ENCODE measurements at places on chromosomes 4 and X. TPM values are rescaled to one million over a fixed set of nuclear protein-coding genes. Genes with fewer than 3 reads are reported as not detected.
A peak's percentile ranks its signal among the peaks of the same experiment; 100 is the strongest.

GRCh38 chrX:99371976-99372595, 1038.0 kb downstream of the PCDH19 start:
- no peaks in the 10 kb centered on the region for H3K36me3 ChIP-seq
- no peak overlapping the region for H3K27ac ChIP-seq
- no peak for DNase-seq
- H3K4me1 ChIP-seq: no peaks in the 10 kb centered on the region

- H3K4me1 ChIP-seq: no peaks in the 10 kb centered on the region
- H3K4me3 ChIP-seq: no peak overlapping the region
- H3K27ac ChIP-seq: no peak overlapping the region
These were observed 27.7 kb upstream of the GLRB start for GRCh38 chr4:157048248-157048647.

DNA sequence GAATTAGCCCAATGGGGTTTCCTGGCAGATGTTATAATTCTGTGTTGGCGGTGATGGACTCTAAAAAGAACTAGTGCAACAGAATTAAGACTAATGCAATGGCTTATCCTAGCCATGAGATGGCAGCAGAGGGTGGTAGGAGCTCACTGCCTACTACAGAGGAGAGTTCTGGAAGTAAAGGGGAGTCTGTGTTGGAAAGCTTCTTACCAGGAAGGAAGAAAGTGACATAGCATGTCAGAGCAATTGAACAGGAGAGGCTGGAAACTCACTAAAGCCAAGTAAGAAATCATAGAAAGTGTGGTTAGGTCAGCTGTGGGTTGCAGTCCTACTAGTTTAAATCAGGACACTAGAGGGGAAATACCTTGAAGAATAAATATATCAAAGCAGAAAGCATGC, 6.3 kb upstream of the TRPC5OS start:
- H3K4me3 ChIP-seq: no peak overlapping the region
- no peak overlapping the region for H3K27ac ChIP-seq
- H3K27me3 ChIP-seq: peaks cover 25% of the 10 kb centered on the region

- H3K4me3 ChIP-seq: no peak overlapping the region
- DNase-seq: no peak
- no peaks in the 10 kb centered on the region for H3K27me3 ChIP-seq
- peaks cover 14% of the 10 kb centered on the region for H3K4me1 ChIP-seq
- no peaks in the 10 kb centered on the region for H3K36me3 ChIP-seq
These were observed 45.9 kb downstream of the TEC start for GRCh38 chr4:48223633-48224295.

- H3K4me3 ChIP-seq: no peak overlapping the region
- no peaks in the 10 kb centered on the region for H3K36me3 ChIP-seq
- peaks cover 5% of the 10 kb centered on the region for H3K27me3 ChIP-seq
- DNase-seq: no peak
- no peaks in the 10 kb centered on the region for H3K4me1 ChIP-seq
- no peak overlapping the region for H3K27ac ChIP-seq
These were observed 35.7 kb upstream of the PDE5A start for GRCh38 chr4:119664168-119664907.

GRCh38 chr4:12393631-12394262, 965.1 kb upstream of the HS3ST1 start:
- H3K36me3 ChIP-seq: peaks cover 5% of the 10 kb centered on the region
- H3K4me3 ChIP-seq: no peak overlapping the region
- DNase-seq: no peak
- no peaks in the 10 kb centered on the region for H3K4me1 ChIP-seq
- H3K27me3 ChIP-seq: no peaks in the 10 kb centered on the region

DNA sequence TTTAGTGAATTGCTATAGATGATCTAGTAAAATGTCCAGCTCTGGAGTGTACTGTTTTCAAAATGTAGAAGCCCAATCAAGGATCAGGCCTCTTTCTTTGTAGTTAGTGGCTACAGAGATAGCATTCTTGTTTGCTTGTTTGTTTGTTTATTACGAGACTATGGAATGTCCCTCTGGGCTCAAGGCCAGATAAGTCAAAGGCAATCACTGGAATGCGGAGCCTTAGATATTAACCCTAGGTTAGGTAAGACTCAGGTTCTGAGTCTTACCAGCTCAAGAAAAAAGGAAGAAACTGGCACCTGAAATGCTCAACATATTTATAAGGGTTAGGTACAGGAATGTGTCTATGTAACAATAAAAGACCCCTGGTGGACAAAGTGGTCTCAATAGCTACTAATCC, 261.5 kb downstream of the SLC7A11 start:
- H3K4me3 ChIP-seq: no peak overlapping the region
- H3K27ac ChIP-seq: no peak overlapping the region
- DNase-seq: no peak
- no peaks in the 10 kb centered on the region for H3K27me3 ChIP-seq

GRCh38 chr4:85419103-85419502, 55.8 kb upstream of the ARHGAP24 start:
- no peaks in the 10 kb centered on the region for H3K36me3 ChIP-seq
- no peak overlapping the region for H3K27ac ChIP-seq
- H3K27me3 ChIP-seq: no peaks in the 10 kb centered on the region
- H3K4me1 ChIP-seq: no peaks in the 10 kb centered on the region
- no peak for DNase-seq

DNA sequence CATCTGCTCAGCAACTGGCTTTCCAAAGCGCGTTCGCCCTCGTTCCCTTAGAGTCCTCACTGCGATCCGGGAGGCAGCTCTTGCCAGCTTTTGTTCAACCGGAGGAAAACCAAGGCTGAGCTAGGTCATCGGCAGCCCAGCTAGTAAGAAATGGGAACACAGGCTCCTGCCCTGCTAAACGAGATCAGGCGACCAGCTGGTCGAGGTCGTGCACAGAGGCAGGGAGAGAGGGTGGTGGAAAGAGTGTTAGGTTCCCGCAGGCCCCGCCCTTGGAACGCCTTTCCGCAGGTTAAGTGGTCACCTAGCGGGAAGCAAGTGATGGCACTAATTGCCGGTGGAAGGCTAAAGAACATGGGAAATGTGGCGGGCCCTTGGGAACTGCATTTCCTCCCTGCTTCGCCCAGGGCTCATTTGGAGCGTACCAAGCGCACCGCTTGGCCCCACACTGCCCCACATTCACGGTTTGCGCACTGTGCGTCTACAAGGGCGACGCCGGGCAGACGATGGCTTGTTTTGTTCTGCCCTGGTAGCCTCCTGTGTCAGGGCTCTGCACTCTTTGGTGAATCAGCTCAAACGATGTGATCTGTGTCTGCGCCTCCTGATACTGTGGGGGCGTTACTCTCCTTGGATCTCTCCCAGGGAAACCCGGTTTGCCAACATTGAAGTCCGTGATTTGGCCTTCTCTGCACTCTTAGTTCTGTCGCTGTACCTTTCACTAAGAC, 7.2 kb upstream of the PRDM8 start:
- peaks cover 26% of the 10 kb centered on the region for H3K27me3 ChIP-seq
- no peak overlapping the region for H3K27ac ChIP-seq
- no peak overlapping the region for H3K4me3 ChIP-seq
- no peak for DNase-seq

- DNase-seq: no peak
- H3K27me3 ChIP-seq: peaks cover 29% of the 10 kb centered on the region
- no peaks in the 10 kb centered on the region for H3K4me1 ChIP-seq
- no peak overlapping the region for H3K27ac ChIP-seq
These were observed 76.3 kb upstream of the ARHGAP36 start for GRCh38 chrX:130981836-130982235.

- no peaks in the 10 kb centered on the region for H3K36me3 ChIP-seq
- H3K27me3 ChIP-seq: no peaks in the 10 kb centered on the region
- no peak overlapping the region for H3K27ac ChIP-seq
- H3K4me1 ChIP-seq: no peaks in the 10 kb centered on the region
- DNase-seq: no peak
- no peak overlapping the region for H3K4me3 ChIP-seq
These were observed 124.5 kb downstream of the EIF4E start for GRCh38 chr4:98804403-98804802.

GRCh38 chr4:156972379-156973015, 898 bp upstream of the PDGFC start:
- DNase-seq: no peak
- H3K36me3 ChIP-seq: peaks cover 6% of the 10 kb centered on the region
- peaks cover 20% of the 10 kb centered on the region for H3K27me3 ChIP-seq
- no peak overlapping the region for H3K4me3 ChIP-seq
- no peaks in the 10 kb centered on the region for H3K4me1 ChIP-seq
- no peak overlapping the region for H3K27ac ChIP-seq

- DNase-seq: no peak
- H3K27me3 ChIP-seq: no peaks in the 10 kb centered on the region
- no peaks in the 10 kb centered on the region for H3K36me3 ChIP-seq
- peak overlapping the region; percentile 97 for H3K4me3 ChIP-seq
These were observed 55.0 kb upstream of the TADA2B start for GRCh38 chr4:6988016-6988715.

DNA sequence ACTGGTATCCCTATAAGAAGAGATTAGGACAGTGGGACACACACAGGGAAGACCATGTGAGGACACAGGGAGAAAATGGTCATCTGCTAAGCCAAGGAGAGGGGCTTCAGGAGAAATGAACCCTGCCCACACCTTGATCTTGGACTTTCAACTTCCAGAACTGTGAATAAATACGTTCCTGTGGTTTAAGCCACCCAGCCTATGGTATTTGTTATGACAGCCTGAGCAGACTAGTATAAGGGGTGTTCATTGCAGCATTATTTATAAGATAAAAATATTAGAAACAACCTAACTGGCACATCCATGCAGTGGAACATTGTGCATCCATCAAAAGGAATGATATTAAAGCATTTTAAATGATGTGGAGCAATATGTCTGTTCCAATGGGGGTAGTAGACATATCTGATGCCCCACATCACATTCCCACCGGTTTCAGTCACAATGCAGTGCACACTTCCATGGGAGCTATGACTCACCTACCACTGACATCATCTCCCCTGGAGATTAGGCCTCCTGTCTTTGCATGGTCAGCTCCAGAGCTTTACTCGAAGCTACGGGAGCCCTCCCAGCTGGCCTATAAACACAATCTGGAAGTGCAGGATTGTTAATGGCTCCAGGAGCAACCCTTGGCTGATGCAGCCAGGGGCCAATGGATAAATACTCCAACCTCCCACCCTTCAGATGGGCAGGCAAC, 38.9 kb upstream of the MAMLD1 start:
- H3K27ac ChIP-seq: no peak overlapping the region
- no peak overlapping the region for H3K4me3 ChIP-seq
- H3K4me1 ChIP-seq: no peaks in the 10 kb centered on the region
- DNase-seq: no peak

DNA sequence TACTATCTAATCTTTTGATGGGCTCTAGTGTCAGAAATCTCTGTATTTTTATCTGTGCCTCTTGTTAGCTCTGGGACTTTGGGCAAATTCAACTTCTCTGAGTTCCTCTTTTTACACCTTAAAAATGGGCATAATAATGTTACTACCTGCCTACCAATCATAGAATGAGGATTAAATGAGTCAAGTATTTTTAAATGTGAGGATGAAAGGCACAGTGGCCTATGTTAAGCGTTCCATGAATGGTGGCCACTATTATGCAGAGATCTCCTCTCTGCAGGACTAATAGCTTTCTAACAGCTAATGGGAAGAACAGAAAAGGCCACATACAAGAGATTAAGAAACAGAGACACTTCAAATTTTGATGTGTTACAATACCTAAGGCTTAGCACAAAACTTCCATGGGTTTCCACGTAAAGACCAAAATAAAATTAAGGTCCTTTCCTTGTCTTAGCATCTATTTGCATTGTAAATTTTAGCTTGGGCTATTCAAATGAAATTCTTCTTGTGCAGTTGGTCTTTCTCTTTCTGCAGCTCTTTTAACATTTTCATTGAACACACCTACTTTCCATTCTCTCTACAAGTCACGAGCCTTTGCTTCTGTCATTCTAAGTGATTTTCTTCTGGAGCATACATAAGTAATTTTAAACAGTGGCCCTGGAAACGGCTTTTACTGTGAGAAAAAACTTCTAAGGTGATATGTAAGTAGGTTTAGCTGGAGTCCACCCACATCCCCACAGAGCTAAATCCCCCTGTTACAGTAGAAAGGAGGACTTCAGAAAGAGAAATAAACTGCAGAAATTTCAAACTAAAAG, 117.9 kb upstream of the MED14 start:
- H3K27ac ChIP-seq: no peak overlapping the region
- no peak for DNase-seq
- H3K27me3 ChIP-seq: peaks cover 15% of the 10 kb centered on the region
- H3K4me3 ChIP-seq: no peak overlapping the region
- no peaks in the 10 kb centered on the region for H3K36me3 ChIP-seq
- no peaks in the 10 kb centered on the region for H3K4me1 ChIP-seq

DNA sequence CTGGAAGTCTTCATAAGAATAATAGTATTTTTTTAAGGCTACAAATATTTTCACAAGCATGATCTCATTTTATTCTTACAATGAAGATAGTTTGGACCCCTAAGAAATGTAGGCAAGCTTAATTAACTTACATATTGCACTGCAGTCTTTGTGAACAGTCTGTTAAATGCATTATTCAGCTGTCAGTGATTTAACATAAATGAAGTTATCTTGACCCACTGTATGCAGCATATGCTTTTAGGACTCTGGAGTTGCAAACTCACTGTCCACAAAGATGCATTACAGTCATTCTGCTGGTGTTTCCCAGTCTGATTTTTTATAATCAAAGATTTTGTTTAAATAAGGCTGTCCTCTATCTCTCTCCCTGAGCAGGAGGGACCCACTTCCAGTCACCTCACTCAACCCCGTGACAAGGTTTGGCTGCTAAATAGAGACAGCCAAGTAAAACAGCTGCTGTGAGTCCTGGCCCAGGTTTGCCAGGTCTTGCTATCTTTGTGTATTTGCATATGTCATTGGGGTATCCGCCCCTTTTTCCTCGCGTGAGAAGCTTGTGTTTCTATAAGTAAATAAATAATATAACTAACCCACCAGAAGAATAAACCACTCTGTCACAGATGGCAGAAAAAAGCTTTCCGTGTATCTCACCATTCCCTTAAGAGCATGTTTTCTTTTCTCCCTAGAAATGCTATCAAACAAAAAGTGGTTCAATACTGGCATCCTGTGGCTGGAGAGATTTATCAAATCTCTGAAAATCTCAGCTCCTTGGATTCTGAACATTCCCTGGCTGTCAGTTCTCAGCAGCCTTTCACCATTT, 67.0 kb downstream of the SLC7A11 start:
- H3K27ac ChIP-seq: no peak overlapping the region
- peaks cover 4% of the 10 kb centered on the region for H3K36me3 ChIP-seq
- H3K27me3 ChIP-seq: no peaks in the 10 kb centered on the region

- DNase-seq: no peak
- H3K4me3 ChIP-seq: no peak overlapping the region
- peaks cover 7% of the 10 kb centered on the region for H3K36me3 ChIP-seq
These were observed 38.9 kb downstream of the NUDT9 start for GRCh38 chr4:87461281-87461700.

GRCh38 chr4:103370336-103370735, 172.2 kb upstream of the CENPE start:
- H3K27ac ChIP-seq: no peak overlapping the region
- no peaks in the 10 kb centered on the region for H3K4me1 ChIP-seq
- no peaks in the 10 kb centered on the region for H3K27me3 ChIP-seq
- H3K36me3 ChIP-seq: no peaks in the 10 kb centered on the region
- H3K4me3 ChIP-seq: no peak overlapping the region

Gene GPRASP2
- total RNA-seq: not detected

Gene ZDHHC15
- not detected for total RNA-seq

Gene NIPAL1
- 0.21 TPM for total RNA-seq

Gene ANAPC4
- 43.0 TPM for total RNA-seq

Gene EFHC2
- 0.73 TPM for total RNA-seq

Measured in natural killer cell treated with Interleukin-12 subunit alpha and Interleukin-12 subunit beta and Interleukin-15 and Interleukin-18, amount 100 ng/mL, for 72 hours (primary cell).